ENCODE measurements at places on chromosomes 1 and 21.

DNA sequence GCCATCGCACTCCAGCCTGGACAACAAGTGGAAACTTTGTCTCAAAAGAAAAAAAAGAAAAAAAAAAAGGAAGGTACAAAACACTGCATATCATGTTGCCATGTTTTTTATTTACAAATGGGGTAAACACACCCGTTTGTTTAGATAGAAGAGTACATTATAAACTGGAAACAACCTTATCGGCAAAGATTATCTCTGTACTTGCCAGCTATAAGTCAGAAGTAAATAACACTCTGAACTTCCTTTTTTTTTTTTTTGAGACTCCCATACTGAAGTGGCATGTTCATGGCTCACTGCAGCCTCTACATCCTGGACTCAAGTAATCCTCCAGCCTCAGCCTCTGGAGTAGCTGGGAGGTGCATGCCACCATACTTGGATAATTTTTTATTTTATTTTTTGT, 21.9 kb downstream of the USP48 start:
- no peak for DNase-seq

DNA sequence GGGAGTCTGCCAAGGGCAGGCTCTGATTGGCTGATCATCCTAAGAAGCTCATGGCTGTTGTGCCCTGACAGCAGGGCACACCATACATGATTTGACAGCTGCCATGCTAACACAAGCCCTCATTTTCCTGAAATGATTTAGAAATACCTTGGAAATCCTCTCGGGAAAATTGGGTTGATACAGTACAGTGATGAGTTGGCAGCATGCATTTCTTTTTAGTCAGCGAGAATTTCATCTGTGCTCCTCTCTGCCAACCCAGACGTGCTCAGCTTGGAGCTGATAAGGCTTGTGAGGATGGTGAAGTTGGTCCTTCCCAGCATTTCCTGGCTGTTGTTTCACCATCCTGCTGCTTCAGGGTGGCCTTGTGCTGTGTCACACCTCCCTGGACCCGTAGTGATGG, 22.6 kb upstream of the KCNQ4 start:
- DNase-seq: no peak

- DNase-seq: no peak
Measured at GRCh38 chr1:39922251-39922688, 20.6 kb upstream of the MYCL start.

GRCh38 chr1:157862114-157863070, 20.8 kb upstream of the CD5L start:
- DNase-seq: no peak

- no peak for DNase-seq
Measured at GRCh38 chr1:48744032-48744431, 32.7 kb downstream of the BEND5 start.

- no peak for DNase-seq
Measured at GRCh38 chr1:18041102-18041501, 66.5 kb upstream of the IGSF21 start.

GRCh38 chr1:211336161-211336560, 9.5 kb downstream of the TRAF5 start:
- DNase-seq: no peak

- DNase-seq: no peak
Measured at GRCh38 chr1:97680894-97681293, 239.9 kb downstream of the DPYD start.

- no peak for DNase-seq
Measured at GRCh38 chr1:164840936-164841335, 282.0 kb downstream of the PBX1 start.

All from activated CD4-positive, alpha-beta T cell treated with anti-CD3 and anti-CD28 coated beads for 4 hours (primary cell).